GM04503 (cell line): ENCODE measurements at places on chromosomes 4 and X.

- DNase-seq, result no peak
Observed at GRCh38 chr4:16967722-16968121, 69.3 kb upstream of the LDB2 start.

DNA sequence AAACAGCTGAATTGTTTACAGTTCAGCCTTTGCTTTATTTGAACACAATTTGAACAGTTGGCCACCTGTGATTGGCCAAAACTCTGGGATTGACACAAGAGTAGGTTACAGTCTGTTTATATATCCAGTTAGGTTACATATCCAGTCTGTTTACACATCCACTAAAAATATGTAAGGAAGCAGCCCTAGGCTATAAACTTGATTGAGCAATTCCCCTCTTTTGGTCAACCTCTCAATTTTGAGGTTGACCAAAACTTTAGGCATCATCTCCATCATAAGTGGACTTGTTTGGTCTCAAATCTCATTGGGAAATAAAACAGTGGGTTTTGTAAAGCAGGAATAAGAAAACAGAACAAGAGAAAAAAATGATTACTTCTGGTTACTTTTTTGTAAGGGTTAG lies 190.8 kb downstream of the SPATA18 start:
- no peak for DNase-seq

- peak; percentile 50 for DNase-seq
Observed at GRCh38 chrX:39730662-39731329, 367.0 kb downstream of the BCOR start.

- no peak for DNase-seq
Observed at GRCh38 chr4:150402871-150403272, 179.1 kb upstream of the MAB21L2 start.

GRCh38 chrX:136742721-136743379 lies 37.9 kb downstream of the ARHGEF6 start:
- DNase-seq, result no peak

- no peak for DNase-seq
Observed at GRCh38 chrX:39442332-39442731, 641.1 kb downstream of the MID1IP1 start.

GRCh38 chr4:83568062-83568461 lies 32.2 kb downstream of the GPAT3 start:
- no peak for DNase-seq

GRCh38 chrX:126394681-126395080 lies 157.9 kb downstream of the DCAF12L1 start:
- no peak for DNase-seq

DNA sequence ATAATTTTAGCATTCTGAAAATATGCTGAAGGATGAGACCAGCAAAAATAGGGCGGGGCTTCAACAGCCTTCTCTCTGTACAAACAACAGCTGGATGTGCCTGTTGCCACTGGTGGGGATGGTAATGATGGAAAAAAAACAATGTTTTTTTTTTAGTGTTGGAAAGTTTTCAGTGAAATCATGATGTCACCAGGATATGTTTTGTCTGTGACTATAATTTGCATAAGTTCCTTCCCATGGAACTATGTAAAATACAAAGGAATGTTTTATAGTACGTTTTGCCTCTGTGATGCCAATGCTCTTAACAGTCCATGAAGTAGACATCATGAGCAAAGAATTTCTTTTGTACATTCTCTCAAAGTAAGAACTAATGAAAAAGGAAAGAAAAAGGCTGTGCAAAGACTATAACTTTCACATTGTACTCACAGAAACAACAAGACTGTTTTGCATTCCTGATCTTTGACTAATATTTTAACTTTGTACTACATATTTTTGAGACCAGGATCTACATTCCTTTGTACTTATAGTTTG lies 589.7 kb downstream of the SPRY1 start:
- peak; percentile 97 for DNase-seq

DNA sequence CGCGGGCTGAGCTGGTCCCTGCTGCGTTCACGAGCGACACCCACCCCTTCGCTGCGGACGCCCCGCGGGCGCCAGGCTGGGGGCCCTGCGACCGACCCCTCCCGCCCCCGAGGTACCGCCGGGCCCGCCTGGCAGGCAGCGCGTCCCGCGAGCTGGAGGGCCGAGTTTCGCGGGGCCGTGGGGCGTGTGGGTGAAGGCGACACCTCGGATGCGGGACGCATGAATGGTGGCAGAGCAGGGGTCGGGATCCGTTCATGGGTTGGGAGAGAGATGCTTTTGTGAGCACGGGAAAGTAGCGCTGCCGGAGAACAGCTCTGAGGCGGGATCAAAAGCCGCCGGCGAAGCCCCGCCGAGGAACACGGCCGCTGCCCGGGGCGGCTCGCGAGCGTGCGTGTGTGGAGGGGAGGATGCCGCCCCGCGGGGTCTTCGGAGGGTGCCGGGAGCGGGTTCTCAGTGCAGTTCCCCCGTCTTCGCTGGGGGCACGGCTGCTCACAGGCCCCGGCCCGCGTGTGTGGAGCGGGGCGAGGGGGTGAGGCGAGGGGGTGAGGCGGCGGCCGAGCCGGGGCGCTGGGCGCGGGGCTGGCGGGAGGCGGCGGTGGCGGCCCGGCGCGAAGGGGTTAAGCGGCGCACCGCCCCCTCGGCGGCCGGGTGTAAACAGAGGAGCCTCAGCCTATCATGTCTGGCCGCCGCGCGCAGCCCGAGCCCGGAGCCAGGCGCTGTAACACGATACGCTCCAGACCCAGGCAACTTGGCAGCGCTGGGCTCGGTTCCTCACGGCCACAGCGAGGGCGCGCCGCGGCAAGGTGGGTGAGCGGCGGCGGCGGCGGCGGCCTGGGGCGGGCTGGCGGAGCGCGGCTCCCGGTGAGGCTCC lies 205.3 kb downstream of the TENM3 start:
- peak; percentile 49 for DNase-seq

DNA sequence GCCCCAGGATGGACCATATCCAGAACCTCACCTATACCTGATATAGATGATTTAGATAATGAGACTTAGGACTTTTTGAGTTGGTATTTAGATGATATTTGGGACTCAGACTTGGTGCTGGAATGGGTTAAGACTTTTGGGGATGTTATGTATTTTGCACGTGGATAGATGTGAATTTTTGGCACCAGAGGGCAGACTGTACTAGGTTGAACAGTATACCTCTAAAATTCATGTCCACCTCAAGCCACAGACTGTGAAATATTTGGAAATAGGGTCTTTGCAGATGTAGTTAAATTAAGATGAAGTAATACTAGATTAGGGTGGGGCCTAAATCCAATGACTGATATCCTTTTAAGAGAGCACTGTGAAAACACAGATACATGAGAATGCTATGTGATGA lies 15.6 kb downstream of the RBM41 start:
- DNase-seq, result no peak

DNA sequence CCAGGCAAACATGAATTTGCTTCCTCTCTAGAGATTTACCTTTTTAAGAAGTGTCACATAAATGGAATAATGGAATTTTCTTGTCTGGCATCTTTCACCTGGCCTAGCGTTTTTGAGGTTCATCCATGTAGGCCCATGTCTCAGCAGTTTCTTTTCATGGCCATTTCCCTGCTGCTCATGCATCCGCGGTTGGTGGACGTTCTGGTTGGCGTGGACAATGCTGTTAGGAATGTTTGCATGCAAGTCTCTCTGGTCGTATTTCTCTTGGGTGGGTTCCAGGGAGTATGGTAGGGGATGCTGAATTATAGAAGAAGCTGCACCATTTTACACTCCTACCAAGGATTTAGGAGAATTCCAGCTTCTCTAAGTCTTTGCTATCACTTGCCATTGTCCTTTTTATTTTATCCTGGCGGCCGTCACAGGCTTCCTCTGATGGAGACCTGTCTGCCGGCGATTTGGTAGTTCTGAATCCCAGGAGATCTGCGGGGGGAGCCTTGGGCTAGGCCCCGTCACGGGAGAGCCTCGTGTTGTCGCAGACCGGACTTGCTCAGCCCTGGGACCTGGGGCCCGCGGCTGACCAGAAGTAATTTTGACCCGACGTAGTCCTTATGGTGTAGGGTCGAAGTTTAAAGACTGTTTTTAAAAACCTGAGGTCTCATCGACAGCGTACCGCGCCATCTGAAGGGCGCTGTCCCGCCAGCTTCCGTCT lies 56.9 kb upstream of the TADA2B start:
- peak; percentile 49 for DNase-seq
